Esophagus squamous epithelium (tissue), 5 donors: ENCODE measurements at places on chromosomes 1 and 21.

DNA sequence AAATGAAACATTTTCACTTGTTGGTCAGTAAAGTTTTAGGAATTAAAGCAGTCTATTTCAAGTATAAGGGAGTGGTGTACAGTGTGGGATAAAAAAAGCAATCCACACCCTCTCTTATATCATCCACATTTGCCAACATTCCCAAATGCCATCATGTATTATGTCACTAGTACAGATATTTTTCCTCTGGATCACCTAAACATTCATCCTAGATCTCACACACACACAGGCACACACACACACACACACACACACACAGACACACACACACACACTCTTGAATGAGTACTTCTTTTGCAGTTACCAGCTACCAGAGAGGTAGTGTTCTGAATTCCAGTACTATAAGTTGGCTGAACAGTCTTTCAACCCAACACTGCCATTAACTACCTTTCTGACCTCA lies 1369.1 kb upstream of the ADGRL4 start:
- no peak for DNase-seq

DNA sequence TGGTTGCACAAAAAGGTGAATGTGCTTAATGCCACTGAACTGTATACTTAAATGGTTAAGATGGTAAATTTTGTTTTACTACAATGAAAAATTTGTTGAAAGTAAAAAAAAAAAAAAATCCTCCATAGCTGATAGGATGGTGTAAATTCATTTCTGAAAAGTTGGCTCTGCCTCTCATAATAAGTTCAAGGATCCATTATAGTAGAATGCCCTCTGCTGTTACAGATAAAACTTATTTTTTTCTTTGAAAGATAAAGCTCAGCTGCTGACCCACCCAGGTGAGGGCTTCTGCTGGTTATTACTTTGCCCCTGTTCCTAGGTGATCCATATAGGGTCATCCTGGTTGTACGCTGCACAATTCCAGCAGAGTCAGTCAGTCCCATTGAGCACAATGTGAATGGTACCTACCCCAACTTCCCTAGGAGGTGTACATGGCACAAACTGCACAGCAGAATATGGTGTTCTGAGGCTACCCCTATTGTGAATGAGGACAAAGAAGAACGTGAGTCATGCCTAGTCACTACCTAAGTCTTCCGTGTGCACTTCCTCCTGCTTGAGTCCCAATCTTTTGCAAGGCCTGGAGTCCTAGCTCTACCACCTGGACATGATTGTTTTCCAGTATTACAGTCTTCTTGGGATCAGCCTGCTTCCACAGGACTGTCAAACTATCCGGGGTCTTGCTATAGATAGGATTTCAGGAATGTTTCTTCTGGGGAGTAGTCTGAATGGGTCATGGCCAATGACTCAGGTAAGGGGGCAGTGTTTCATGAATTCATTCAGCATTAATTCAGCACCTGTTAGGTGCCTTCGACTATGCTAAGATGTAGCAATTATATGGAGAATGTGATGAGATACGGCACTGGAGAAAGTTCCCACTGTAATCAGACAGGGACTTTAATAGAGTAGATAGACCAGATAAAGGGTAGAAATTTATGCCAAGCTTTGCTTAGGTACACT lies 20.8 kb upstream of the CD5L start:
- DNase-seq, result no peak

DNA sequence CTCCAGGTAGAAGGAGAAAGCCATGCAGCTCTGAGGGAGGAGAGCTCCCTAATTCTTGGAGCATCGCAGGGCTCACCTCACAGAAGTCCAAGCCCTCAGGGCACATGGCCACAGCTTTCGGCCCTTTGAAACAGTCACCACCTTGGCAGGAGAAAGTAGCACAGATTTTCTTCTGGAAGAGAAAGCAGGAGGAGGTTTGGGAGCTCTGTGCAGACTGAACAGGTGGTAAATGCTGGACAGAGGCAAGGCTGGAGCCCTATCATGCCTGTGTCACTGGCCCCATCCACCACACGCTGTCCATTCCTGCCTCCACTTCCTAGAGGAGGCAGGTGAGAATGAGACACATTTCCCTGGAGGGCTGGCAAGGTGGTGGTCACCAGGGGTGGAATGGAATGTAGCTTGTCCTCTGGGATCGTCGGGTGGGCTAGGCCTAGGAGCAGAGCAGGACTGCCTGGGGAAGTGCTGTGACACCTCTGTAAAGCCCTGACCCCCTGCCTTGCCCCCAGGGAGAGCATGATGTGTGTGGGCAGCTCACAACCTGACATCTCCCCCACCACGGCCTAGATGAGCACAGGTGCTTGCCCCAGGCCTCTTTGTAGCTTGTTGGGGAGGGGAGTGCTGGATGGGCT lies 2.8 kb upstream of the INPP5B start:
- DNase-seq, result no peak

- no peak for DNase-seq
These were observed 1.3 kb downstream of the POGK start for GRCh38 chr1:166840309-166841274.

DNA sequence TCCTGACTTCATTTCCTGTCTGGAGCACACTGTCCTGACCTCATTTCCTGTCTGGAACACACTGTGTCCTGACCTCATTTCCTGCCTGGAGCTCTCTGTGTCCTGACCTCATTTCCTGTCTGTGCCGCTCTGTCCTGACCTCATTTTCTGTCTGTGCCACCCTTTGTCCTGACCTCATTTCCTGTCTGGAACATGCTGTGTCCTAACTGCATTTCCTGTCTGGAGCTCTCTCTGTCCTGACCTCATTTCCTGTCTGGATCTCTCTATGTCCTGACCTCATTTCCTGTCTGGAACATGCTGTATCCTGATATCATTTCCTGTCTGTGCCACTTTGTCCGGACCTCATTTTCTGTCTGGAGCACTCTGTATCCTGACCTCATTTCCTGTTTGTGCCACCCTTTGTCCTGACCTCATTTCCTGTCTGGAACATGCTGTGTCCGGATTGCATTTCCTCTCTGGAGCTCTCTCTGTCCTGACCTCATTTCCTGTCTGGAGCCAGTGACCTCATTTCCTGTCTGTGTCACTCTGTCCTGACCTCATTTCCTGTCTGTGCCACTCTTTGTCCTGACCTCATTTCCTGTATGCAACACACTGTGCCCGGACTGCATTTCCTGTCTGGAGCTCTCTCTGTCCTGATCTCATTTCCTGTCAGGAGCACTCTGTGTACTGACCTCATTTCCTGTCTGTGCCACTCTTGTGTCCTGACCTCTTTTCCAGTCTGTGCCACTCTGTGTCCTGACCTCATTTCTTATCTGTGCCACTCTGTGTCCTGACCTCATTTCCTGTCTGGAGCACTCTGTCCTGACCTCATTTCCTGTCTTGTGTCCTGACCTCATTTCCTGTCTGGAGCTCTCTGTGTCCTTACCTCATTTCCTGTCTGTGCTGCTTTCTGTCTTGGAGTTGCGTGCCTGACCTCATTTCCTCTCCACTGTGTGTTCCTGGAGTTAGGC lies 27.6 kb downstream of the SKI start:
- no peak for DNase-seq

DNA sequence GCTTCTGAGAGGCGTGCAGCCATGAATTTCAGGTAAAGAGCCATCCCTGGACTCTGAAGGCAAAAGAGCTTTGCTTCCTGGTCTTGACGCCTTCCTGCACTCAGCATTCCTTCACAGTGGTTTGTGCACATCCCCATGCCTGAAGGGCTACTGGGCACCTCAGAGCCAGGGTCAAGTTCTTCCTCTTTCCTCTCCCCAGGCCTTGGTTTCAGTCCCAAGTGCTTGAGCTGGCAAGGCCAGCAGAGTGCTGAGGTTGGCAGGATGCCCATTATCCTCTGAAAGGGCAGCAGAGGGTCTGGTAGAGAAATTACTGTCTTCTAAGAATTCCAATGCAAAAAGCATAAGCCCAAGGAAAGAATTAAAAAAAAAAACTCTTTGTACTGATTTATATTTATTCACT lies 1064.9 kb downstream of the TTLL7 start:
- no peak for DNase-seq

- no peak for DNase-seq
These were observed 48.3 kb downstream of the CD46 start for GRCh38 chr1:207799989-207800648.

DNA sequence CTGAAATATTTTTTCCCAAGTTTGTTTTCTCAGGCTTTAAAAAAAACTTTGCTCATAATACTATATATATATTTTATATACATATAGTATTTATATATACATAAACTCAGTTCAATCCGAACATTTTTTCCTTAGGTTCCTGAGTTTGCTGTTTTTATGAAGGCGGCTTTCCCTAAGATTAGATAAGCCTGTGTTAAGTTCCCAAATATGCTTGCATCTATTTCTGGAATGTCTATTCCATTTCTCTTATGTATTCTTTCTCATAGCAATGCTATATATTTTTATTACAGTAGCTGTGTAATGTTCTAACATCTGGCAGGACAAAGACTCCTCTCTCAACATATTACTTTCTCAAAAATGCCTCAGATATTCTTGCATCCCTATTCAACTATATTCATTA lies 45.9 kb downstream of the ADSS2 start:
- DNase-seq, result no peak

DNA sequence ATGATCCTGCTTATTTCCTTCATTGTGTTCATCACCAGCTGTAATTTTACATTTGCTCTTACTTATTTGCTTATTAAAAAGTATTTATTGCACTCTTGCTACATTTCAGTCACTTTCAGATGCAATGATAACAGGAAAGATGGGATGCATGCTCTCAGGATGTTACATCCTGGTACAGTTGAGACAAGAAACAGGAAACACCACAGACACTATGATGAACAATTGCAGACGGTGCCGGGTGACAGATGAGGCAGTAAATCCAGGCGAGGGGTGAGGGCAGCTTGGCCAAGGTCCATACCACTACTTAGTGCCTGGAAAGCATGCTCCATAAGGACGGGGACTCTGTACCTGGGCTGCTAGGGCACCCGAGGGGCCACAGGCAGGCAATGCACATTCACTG lies 156.6 kb upstream of the RAB4A start:
- DNase-seq, result no peak

- no peak for DNase-seq
These were observed 111.7 kb downstream of the GLUL start for GRCh38 chr1:182279724-182280503.

DNA sequence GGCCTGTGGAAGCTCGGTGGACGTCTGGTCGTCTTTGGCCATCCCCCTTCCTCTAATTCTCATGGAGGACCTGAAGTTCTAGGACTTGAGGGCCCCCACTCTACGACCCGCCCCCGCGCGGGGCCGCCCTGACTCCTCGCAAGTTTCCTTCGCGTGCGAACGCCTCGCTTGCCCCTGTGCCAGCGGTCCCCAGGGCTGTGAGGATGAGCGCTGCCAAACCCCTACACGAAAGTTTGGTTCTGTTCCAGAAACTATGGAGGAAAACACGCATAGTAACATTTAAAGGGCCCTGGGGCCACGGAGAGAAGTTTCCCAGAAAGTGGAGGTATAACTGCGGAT lies 304 bp upstream of the GNG12 start:
- DNase-seq, result no peak

DNA sequence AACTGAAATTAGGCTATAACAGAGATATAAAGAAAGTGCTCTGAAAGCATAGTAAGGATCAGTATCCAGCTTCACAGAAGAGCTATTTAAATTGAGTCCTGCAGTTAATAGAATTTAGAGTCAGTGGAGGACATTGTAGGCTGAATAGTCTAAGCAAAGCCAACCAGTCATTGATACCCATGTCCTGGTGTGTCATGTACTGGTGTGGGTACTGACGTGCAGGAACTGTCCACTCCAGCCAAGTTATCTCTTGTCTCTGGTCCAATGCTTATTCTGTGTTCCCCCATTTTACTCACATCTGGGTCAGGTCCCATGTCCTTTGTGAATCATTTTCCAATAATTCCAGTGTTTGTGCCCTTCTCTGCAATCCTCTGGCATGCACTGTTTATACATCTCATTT lies 90.0 kb downstream of the MACF1 start:
- no peak for DNase-seq

DNA sequence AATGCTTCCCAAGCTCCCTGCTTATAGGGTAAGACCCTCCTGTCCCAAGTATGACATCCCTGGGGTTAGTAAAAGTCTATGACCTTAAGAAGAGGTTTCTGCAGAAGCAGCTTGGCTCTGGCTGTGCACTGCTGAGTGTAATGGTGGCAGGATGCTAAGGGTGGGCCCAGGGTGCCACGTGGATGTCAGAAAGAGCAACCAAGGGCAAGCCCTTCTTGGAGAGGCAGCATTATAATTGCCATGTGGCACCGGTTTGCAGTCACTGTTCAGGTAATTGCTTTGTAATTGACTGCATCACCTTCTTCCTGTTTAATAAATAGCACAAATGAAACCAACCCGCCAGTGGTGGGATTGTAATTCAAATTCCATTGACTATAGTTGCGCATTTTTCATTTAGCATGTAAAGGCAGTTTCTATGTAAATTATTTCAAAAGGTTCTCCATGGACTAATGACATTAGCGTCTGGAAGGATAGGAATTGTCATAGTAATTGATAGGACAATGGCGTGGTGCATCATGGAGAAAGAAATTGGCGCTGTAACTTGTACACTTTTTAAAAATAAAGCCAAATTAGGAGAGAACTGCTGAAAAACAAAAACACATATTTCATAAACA lies 490.6 kb upstream of the VAMP3 start:
- DNase-seq, result no peak

DNA sequence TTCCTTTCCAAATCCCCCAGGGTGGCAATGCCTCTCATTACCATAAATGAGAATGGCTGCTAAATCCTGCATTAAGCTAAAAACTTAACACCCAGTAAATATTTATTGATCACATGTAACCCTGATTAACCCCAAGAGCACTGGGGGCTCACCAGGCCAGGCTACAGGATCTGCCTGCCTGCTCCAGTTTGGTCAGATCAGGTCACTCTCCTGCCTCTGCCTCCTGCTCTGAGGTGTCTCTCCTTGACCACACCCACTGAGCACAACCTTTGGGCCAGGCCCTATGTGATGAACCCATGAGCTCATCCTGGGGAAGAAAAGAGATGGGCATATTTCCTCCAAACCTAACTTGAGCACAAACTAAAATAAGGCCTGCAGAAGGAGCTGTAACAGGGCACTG lies 93.5 kb downstream of the TRABD2B start:
- DNase-seq, result no peak

DNA sequence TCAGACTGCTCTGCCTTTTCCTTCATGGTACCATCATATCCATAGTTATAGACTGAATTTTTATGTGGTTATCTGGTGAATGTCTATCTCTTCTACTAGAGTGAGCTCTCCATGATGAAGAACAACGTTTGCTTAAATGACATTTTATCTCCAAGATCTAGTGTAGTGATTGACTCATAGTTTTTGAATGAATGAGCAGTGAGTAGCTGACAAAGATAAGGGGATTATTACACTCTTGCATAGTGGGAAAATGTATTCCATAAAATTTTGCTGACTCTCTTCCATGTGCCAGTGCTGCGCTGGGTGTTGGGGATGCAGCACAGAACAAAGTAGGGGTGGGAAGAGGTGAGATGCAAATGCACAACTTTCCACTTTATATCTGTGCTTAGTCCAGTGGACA lies 147.7 kb downstream of the TGFB2 start:
- DNase-seq, result no peak

GRCh38 chr1:92820024-92820423 lies 11.8 kb upstream of the RPL5 start:
- no peak for DNase-seq
